ENCODE measurements at places on chromosomes 6 and 20.

DNA sequence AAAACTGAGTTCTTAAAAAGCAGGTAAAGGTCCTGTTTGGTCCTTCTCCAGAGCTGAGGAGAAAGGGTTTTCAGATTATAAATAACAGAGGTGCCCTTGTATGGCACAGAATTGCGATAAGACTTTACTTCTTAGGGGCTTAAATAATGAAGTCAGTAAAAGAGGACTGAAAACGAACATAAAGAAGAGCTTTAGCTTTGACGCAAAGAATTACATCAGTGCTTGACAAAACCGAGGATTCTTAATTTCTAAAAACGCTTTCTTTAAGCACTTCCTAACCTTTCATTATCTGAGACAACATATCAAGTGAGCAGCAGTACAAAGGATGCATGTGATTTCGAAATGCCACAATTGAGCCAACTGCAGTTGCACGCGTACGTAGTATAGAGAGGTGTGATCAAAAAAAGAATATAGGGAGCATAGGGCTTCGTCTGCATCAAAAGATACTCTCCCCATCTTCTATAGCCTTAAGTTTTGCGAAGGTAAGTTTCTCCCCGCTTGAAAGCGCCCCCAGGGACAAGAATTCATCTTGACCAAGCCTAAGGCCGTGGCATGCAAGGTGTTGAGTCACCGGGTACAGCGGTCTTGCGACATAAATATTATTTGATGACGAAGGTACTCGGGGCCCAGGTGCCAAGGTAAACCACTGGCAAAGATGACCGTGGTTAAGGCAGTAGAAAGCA lies 778 bp upstream of the LOC128125822 start:
- DNase-seq: no peak

DNA sequence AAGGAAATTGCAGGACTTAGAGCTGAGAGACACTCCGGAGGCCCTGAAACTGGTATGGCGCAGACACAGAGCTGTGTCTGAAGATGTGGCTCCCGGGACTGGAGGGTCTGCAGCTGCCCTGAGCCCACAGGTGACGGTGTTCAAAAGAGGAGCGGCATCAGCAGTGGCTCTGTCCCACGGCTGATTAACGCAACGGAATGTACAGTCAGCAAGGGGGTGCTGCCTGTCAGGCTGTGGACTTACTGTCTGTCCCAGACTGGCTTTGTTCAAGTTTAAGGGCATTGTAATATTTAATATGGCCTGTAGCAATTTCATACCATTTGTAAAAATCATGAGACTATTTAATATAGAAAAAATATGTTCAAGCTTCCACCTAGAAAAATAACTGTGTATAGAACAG lies 228.0 kb upstream of the TAB2 start:
- DNase-seq: no peak

DNA sequence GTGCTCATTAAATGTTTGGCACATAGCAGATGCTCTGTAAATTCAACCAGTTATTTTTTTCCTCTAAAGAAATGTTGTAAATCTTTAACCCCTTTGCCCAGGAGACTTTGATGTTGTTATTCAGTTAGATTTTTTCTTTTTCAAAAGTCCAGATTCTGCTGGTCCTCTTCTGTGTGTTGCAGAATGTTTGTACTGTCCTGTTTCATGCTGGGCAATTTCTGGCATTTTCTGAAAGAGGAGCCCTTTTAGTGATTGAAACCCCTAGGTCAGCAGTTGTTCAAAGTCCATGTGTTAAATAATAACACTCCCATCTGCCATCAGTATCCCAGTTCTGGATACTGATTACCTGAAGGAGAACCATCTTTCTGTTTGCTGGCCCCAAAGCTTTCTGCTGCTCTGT lies 1.3 kb upstream of the SLC17A1 start:
- DNase-seq: no peak

GRCh38 chr20:5432030-5432429 lies 115.3 kb upstream of the PROKR2 start:
- DNase-seq: no peak

DNA sequence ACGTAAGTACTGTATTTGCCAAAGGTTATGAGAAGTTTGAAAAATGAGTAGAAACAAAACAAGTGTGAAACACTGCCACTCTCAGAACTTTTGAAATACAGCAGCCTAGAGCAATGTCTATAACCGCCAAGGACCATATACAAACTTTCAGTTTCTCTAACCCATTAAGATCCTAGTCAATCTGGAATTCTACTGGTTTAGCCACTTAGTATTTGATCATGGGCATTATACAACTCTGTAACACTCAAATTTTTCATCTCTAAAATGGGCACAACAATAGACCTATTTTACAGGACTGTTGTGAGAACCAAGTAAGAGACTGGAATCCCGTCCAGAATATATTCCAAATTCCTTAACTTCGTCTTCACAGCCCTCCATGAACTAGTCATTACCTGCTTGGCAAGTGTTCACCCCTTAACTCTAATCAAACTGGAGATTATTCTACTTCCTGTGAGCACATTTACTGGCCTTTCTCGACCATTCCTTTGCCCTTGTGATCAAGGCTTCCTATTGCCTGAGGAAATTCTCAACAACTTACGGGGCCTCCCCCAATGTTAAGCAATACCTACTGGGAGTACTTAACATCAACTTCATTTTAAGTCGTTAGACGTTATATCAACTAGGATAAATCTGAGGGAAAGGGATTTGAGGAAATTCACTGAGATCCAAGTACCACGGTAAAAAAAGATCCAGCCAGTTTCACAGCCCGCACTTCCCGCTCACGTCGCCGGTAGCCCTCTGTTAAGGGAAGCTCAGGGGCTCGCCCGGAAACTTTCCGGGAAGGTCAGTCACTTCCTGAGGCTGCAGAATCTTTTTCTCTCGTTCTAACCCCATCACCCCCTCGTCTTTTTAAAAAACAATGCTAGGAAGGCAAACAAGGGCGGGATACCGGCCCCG lies 1.1 kb downstream of the EIF2S2 start:
- DNase-seq: no peak

DNA sequence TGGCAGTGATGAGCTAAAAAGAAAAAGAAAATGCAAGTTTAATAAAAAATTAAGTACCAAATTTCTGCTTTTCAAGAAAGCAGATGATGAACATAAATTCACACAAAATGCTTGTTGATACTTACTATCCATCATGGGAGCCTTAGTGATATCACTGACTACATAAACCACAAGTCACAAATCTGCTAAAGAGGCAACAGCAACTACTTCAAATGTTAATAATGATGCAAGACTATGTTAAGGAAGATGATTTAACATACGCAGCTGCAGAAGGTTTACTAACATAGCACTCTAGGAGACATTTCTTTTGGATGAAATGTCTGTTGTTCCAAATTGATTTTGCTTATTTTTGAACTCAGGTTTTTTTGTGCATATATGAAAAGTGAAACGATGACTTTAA lies 18.6 kb downstream of the FYN start:
- DNase-seq: no peak

GRCh38 chr6:154683756-154684523 lies 49.3 kb upstream of the SCAF8 start:
- DNase-seq: no peak

- no peak for DNase-seq
Measured at GRCh38 chr20:51437182-51437924, 105.2 kb downstream of the NFATC2 start.

- DNase-seq: no peak
Measured at GRCh38 chr6:137685798-137686375, 181.2 kb upstream of the TNFAIP3 start.

GRCh38 chr6:35019831-35020230 lies 121.3 kb downstream of the TCP11 start:
- no peak for DNase-seq

GRCh38 chr20:3162080-3162611 lies 2.5 kb upstream of the FASTKD5 start:
- DNase-seq: no peak

GRCh38 chr6:113524826-113525225 lies 332.3 kb upstream of the MARCKS start:
- DNase-seq: no peak

- DNase-seq: no peak
Measured at GRCh38 chr6:42193491-42193894, 1.3 kb downstream of the GUCA1B start.

- no peak for DNase-seq
Measured at GRCh38 chr20:4946986-4947385, 54.3 kb downstream of the SLC23A2 start.

GRCh38 chr6:53112404-53112803 lies 36.2 kb downstream of the GCM1 start:
- DNase-seq: no peak

DNA sequence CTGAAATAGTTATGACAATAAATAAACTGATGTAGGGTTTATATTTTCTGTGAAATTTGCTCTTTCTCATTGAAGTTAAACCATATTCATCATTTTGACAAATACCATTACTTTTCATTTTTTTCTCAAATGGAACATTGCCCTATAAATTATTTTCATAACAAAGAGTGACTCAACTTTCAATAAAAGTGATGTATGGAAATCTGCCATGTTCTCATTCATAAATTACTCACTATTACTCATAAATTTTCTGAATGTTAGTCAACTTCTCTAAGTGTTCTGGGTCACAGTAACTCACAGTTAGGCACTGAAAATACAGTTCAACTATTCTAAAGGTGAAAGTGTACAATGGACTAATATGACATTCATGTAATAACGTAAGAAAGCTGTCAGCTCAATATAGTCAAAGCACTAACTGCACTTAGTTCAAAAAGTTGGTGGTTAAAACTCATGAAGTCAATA lies 19.0 kb upstream of the STX11 start:
- no peak for DNase-seq

- no peak for DNase-seq
Measured at GRCh38 chr6:2857580-2858337, 16.1 kb upstream of the SERPINB1 start.

DNA sequence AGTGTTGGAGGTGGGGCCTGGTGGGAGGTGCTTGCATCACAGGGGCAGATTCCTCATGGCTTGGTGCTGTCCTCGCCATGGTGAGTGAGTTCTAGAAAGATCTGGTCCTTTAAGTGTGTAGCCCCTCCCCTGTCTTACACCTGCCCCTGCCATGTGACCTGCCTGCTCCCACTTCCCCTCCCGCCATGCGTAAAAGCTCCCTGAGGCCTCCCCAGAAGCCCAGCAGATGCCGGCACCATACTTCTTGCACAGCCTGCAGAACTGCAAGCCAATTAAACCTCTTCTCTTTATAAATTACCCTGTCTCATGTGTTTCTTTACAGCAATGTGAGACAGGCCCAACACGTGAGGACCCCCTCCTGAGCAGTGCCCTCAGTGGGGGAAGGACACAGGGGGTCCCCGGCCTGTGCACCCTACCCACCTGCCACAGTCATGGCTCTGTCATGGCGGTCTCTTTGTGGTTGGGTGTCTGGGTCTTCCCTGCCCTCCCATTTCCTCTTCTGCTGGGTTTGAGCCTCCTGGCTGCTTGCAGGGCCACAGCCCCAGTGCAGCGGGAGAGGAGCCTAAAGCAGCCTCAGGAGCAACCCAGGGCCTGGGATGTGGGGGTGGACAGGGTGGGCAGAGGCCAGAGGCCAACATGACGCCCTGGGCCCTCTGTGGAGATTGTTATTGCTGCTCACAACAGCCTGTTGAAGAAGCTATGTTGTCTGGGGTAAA lies 87.2 kb upstream of the QKI start:
- no peak for DNase-seq

DNA sequence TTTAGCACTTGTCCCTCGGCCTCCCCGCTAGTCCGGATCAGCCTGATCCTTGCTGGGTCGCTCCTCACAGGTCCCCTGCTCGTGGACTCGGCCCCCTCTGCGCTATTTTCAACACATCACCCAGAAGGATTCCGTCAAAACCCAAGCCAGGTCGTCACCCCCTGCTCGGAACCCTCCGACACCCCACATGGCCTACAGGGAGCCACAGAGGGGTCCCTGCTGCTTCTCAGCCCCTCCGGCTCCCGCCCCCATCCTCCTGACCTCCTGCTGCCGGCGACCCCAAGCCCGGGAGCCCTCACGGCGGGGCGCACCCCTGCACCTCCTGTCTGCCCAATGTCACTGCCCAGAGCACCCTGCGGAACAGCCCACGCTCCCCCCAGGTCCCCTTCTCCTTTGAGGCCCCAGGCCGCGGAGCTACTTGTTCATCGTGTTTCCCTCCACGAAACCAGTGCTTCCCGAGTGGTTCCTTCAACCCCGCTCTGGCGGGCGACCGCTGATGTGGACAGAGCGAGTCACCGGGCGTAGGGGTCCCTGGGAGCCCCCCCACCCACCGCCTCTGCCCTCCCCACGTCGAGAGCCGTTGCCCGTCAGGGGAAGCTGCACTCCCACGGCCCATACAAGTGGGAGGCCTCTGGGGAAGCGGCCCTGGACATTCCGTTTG lies 638 bp upstream of the MYL9 start:
- DNase-seq: no peak

DNA sequence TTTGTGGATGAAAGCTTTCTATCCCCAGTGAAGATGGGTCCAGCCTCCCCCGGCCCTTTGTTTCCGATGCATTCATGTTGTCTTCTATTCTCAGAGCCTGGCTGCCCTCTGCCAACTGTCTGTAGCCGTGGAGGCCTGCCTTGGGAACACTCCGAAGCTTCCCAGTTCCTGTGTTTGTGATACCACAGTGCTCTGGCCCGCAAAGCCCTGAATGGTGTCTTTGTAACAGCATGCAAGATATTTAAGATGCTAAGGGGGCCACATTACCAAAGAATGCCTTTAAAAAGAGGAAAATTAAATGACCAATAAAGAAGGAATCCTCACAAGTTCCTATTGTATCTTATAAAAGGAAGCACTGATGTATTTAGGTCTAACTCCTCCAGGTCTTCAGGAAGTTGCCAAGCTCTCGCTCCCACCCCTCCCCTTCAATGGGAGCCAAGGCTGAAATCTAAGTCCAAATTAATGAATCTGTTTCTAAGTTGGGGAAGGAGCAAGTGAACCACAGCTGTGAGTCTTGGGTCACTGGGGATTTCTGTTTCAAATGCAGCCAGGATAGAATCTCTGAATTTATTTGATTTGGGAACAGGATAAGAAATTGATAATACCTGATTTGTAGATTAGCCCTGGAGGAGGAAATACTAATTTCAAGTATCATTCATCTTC lies 596.1 kb downstream of the QKI start:
- no peak for DNase-seq

GRCh38 chr6:157987788-157988699 lies 6.4 kb downstream of the SYNJ2 start:
- no peak for DNase-seq

DNA sequence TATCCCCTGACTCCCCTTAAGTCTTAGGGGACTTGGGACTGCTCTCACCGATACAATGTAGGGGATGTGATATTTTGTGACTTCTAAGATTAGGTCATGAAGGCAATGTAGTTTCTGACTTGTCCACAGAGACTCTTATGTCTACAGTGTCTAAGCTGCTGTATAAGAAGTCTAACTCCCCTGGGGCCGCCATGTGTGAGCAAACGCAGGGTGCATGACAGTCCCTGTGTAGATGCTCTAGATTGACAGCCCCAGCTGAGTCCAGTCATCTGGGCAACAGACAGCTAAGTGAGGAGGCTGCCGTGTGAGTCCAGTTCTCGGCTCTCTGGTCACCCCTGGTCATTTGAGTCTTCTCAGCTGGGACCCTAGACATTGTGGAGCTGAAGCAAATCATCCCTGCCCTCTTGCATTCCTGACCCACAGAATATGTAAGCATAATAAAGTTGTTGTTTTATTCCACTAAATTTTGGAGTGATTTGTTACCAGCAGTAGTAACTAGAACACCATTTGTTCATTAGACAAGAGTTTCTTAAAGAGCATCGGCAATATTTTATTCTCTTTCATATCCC lies 743.3 kb upstream of the CHD6 start:
- DNase-seq: no peak

- no peak for DNase-seq
Measured at GRCh38 chr6:26554697-26555504, 16.7 kb downstream of the HMGN4 start.

GRCh38 chr6:147127587-147127986 lies 76.6 kb upstream of the STXBP5 start:
- DNase-seq: no peak

- no peak for DNase-seq
Measured at GRCh38 chr20:58753267-58753921, 60.8 kb downstream of the NPEPL1 start.

Measured in D721Med (cell line).